NB4 (cell line): ENCODE measurements at places on chromosomes 5 and 9.

DNA sequence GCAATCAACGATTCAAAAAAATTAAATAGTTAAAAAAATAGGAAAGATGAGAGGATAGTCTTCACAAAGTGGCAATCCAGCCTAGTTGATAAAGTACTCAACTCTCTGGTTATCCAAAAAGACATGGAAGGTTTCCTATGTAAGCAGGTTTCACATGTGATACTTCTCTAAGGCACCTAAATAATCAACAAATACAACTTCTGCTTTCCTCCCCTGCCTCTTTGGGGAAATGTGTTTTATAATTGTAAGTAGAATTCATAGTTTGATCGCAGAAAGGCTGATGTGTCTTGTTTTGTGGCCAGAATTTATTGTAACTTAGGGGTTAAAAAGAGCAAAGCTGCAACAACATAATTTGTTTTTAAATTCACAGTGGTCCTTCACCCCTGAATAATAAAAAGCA is 855.5 kb upstream of the DMAC1 start:
- no peak for DNase-seq

- no peak for DNase-seq
Observed at GRCh38 chr5:179865491-179866240, 7.0 kb upstream of the MRNIP start.

GRCh38 chr5:79456890-79457583 is 56.9 kb downstream of the HOMER1 start:
- no peak for DNase-seq

- DNase-seq, result no peak
Observed at GRCh38 chr5:132296412-132297016, 2.3 kb downstream of the SLC22A4 start.

- no peak for DNase-seq
Observed at GRCh38 chr9:9820436-9820835, 792.4 kb downstream of the PTPRD start.

GRCh38 chr5:140694276-140694675 is 3.0 kb downstream of the HARS2 start:
- DNase-seq, result no peak
